Mesenchymal stem cell (in vitro differentiated cells and primary cell): ENCODE measurements at places on chromosomes 7 and 10.
A peak's percentile ranks its signal among the peaks of the same experiment; 100 is the strongest.

DNA sequence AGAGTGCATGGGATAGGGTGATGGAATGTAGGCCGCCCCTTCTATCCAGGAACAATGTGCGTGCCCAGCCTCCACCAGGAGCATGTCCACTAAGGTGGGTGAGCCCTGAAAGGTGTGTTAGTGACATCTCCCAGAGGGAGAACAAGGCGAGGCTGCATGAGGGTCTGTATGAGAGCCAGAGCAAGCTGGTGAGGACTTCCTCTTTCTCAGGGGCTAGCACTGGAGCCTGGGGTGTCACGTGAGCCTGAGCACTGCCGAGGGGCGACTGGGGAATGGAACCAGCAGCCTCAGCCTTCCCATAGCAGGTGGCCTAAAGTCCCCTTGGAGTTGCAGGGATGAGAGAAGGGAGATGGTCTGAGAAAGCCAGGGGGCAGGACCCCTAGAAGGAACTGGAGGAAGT is 156.3 kb upstream of the COBL start:
- no peak for DNase-seq

DNA sequence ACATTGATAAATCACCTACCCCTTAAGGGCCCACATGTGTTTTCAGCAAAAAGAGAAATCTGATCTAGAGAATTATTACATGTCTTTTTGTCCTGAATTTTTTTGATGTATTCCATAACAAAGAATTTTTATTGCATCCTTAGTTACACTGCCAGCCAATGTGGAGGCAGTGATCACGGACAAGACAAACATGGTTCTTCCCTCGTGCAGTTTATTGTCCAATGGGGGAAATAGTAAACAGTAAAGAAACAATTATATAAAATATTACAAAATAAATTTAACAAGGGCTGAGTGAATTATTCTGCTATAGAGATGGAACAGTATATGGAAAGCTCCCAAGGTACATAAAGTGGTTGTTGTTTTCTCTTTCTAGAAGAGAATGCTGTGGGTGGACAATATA is 2.0 kb downstream of the STEAP2 start:
- DNase-seq = no peak

- DNase-seq = no peak
Observed at GRCh38 chr7:100686822-100687211, 7.2 kb downstream of the GIGYF1 start.

GRCh38 chr7:146090023-146090645 is 26.5 kb upstream of the CNTNAP2 start:
- peak; percentile 29 for DNase-seq

- DNase-seq = no peak
Observed at GRCh38 chr7:26645121-26645520, 219.3 kb downstream of the SKAP2 start.

GRCh38 chr7:18653381-18654155 is 158.0 kb downstream of the HDAC9 start:
- peak; percentile 23 for DNase-seq

- DNase-seq = no peak
Observed at GRCh38 chr7:22277375-22277774, 79.6 kb downstream of the RAPGEF5 start.

GRCh38 chr10:77026148-77026547 is 611.5 kb downstream of the KCNMA1 start:
- no peak for DNase-seq

DNA sequence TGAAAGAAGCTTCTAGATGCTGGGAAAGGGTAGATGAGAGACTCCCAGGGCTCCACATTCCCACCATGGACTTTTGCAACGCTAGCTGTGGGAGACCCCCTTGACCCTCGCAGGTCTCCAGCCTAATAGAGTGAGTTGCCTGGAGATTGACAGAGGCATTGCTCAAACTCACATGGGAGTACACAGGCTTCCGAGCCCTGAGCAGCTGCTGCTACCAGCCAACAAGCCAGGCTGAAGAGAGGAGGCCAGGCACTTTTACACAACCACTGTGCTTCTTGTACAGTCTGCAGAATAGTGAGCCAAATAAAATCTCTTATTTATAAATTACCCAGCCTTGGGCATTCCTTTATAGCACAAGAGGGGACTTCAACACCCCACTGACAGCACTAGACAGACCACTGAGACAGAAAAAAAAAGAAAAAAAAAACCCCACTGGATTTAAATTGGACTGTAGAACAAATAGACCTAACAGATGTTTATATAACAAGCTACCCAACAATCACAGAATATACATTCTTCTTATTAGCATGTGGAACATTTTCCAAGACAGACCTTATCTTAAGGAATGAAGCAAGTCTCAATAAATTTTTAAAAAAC is 146.2 kb downstream of the ZFAND4 start:
- DNase-seq = no peak

DNA sequence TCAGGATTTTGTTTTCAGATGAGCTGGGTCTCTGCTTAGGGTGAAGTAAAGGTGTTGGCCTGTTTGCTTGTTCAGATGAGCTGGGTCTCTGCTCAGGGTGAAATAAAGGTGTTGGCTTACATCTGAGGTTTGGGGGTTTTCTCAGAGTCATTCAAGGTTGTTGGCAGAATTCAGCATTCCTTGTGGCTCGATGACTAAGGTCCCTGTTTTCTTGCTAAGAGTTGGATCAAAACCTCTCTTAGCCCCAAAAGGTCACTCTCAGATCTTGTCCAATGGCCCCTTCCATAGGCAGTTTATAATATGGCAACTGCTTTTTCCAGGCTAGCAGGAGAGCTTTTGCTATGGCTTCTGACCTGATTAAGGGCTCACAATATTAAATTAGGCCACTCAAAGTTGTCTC is 106.6 kb downstream of the ADAM22 start:
- DNase-seq = no peak

GRCh38 chr10:22501863-22502262 is 156.6 kb downstream of the SPAG6 start:
- no peak for DNase-seq

- DNase-seq = peak; percentile 72
Observed at GRCh38 chr7:51067757-51068156, 248.9 kb downstream of the COBL start.

GRCh38 chr7:131218727-131219128 is 108.9 kb upstream of the MKLN1 start:
- DNase-seq = peak; percentile 26

GRCh38 chr7:140576589-140576988 is 64.0 kb downstream of the DENND2A start:
- no peak for DNase-seq

DNA sequence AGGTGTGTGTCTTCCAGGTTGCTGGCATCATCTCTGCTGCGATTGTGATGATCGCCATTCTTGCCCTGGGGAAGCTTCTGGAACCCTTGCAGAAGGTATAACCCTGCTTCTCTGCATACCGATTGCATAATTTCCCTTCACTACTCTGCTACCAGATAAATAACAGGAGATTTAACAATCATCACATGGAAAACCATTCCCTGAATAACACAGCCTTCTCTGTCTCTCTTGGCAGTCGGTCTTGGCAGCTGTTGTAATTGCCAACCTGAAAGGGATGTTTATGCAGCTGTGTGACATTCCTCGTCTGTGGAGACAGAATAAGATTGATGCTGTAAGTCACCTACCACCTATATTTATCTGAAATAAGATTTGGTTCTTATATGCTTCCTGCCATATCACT is 33.8 kb downstream of the SLC26A4 start:
- DNase-seq = no peak

GRCh38 chr10:98006266-98006665 is 24.2 kb downstream of the CRTAC1 start:
- no peak for DNase-seq
